Myocyte (in vitro differentiated cells): ENCODE measurements at places on chromosomes 2 and 18. TPM values are rescaled to one million over a fixed set of nuclear protein-coding genes. Genes with fewer than 3 reads are reported as not detected.

Gene SLC4A5
- 0.43 and 2.0 TPM in 2 replicates for total RNA-seq

Gene GREB1
- total RNA-seq, result 0.24 and 0.52 TPM in 2 replicates

Gene FKBP7
- 27.2 and 32.4 TPM in 2 replicates for total RNA-seq

Gene PNKD
- 30.6 and 37.8 TPM in 2 replicates for total RNA-seq

Gene SIX2
- 62.3 and 68.8 TPM in 2 replicates for total RNA-seq

Gene SERPINB3
- total RNA-seq, result not detected in 2 replicates

Gene SERPINB10
- not detected in 2 replicates for total RNA-seq

Gene EVX2
- not detected in 2 replicates for total RNA-seq

Gene NEU4
- total RNA-seq, result 3.2 and 30.5 TPM in 2 replicates

Gene NMUR1
- total RNA-seq, result not detected in 2 replicates

Gene PLEKHH2
- total RNA-seq, result 0.24 and 1.1 TPM in 2 replicates

Gene WDR33
- 22.9 and 28.8 TPM in 2 replicates for total RNA-seq

Gene NPPC
- total RNA-seq, result 0.27 TPM in 1 of 2 replicates, not detected in the other

Gene CD8B
- not detected in 2 replicates for total RNA-seq

Gene ASXL3
- not detected in 2 replicates for total RNA-seq

Gene CHRNG
- total RNA-seq, result 697 and 1,132 TPM in 2 replicates

Gene AGXT
- not detected in 2 replicates for total RNA-seq

Gene SLC19A3
- 0.29 TPM in 1 of 2 replicates, not detected in the other for total RNA-seq

Gene SP9
- 0.05 and 0.16 TPM in 2 replicates for total RNA-seq

Gene CPLX4
- total RNA-seq, result not detected in 2 replicates

Gene PTPRN
- 0.24 and 0.68 TPM in 2 replicates for total RNA-seq

Gene CCDC121
- 1.8 and 3.0 TPM in 2 replicates for total RNA-seq

Gene SLC38A11
- 0.19 TPM in 1 of 2 replicates, not detected in the other for total RNA-seq

Gene CRYBA2
- not detected in 2 replicates for total RNA-seq

Gene SCN9A
- 2.8 and 2.9 TPM in 2 replicates for total RNA-seq

Gene ANKRD36C
- 16.6 and 29.1 TPM in 2 replicates for total RNA-seq

Gene ACVR1C
- 4.0 and 7.8 TPM in 2 replicates for total RNA-seq

Gene LOXL3
- 3.4 and 5.7 TPM in 2 replicates for total RNA-seq

Gene CCDC85A
- 1.7 and 2.1 TPM in 2 replicates for total RNA-seq

Gene NUP35
- 7.1 and 7.7 TPM in 2 replicates for total RNA-seq

Gene PLGLB2
- total RNA-seq, result 2.7 and 5.3 TPM in 2 replicates

Gene EPB41L3
- total RNA-seq, result not detected in 2 replicates

Gene ACMSD
- total RNA-seq, result not detected in 2 replicates

Gene RGPD4
- total RNA-seq, result not detected in 2 replicates

Gene KATNAL2
- total RNA-seq, result 10.4 and 13.9 TPM in 2 replicates

Gene SLC8A1
- 5.2 and 8.3 TPM in 2 replicates for total RNA-seq

Gene MLPH
- total RNA-seq, result 47.0 and 51.0 TPM in 2 replicates

Gene CDK15
- total RNA-seq, result 5.9 and 6.7 TPM in 2 replicates
